HCEC 1CT (cell line): ENCODE measurements at places on chromosomes 1 and 21.

- no peak for DNase-seq
These were observed 57.8 kb downstream of the SERINC2 start for GRCh38 chr1:31470794-31471315.

DNA sequence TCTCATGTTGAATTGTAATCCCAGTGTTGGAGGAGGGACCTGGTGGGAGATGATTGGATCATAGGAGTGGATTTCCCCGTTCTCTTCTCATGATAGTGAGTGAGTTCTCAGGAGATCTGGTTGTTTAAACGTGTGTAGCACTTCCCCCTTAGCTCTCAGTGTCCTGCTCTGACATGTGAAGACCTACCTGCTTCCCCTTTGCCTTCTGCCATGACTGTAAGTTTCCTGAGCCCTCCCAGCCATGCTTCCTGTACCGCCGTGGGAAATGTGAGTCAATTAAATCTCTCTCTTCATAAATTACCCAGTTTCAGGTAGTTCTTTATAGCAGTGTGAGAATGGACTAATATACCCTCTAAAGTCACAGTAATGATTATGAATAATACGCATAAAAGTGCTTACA lies 248.4 kb upstream of the LRRC7 start:
- DNase-seq, result no peak

DNA sequence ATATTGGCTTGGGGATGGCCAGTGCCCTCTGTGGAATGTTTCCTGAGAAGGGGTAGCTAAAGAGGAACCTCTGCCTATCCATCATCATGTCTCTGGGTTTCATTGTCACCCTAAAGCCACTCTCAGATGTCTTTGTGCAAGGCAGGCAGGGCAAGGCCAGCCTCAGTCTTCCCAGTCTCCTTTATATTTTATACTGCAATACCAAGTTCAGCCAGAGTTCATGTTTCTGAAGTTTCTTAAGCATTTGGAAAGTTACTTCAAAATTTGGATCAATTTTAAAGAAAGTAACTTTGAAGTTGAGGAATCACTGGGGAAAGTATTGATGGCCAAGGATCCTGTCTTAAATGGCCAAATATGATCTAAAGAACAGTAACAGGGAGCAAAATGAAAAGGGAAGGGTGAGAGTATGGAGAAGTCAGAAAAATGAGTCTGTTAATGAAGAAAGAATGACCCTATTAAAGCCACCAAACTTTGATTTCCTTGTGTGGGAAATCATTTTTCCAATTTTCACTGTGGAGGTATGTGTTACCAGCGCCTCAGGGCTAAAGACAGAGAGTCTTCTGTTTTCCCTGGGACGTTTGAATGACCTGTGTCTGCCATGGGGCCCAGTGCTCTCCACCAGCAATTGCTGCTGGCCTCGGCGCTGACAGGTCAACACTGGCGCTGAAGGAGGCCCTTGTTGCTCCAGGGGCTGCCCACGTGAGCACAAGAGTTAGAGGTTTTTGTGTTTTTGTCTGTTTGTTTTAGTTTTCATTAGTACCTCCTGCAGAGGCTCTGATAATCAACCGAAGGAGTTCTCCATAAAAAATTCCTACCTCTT lies 93.9 kb downstream of the ATP5PO start:
- no peak for DNase-seq

DNA sequence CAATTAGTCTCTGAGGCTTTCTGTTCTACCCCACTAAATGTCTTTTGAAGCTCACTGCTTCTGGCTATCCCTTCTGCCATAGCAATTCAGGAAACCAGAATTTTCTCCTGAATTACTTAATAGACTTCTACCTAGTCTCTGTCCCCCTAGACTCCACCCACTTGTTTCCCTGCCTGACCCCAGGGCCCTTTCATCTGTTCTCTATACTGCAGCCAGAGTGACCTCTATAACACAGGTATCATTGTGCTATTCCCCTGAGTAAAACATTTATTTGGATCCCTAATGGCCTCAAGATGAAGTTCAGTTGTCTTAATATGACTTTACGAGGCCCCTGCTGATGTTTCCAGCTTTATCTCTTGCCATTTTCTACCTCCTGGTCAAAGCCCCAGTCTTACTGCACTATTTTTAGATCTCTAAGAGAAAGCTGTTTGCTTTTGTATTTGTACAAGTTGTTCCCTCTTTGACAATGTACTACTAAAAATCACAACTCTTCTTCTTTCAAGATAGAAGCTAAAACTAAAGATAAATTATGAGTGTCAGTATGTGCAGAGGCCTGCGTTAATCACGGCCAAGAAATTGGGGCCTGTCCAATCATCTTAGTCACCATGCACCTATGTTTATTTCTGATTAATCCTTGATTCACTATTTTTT lies 54.5 kb downstream of the ATP1B1 start:
- peak; percentile 54 for DNase-seq

- DNase-seq, result peak; percentile 18
These were observed 387.5 kb downstream of the USP25 start for GRCh38 chr21:16117331-16117730.

- peak; percentile 70 for DNase-seq
These were observed 29.0 kb upstream of the PPM1J start for GRCh38 chr1:112744009-112744578.

DNA sequence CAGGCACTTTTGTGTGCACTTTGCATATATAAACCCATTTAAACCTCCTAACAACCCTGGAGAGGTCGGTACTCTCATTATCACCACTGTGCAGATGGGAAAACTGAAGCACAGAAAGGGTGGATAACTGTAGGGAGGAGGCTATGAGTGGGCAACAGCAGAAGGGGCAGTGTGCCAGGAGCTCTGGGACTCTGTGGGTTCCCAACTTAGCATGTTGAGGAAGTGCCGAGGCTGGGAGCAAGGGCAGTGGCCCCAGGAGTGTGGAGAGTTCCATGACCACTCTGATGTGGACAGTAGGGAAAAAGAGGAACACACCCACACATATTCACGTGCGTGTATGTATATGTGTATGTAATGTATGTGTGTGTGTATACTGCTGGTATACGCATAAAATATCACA lies 25.7 kb upstream of the KCNC4 start:
- DNase-seq, result no peak

- DNase-seq, result no peak
These were observed 482.5 kb downstream of the AGBL4 start for GRCh38 chr1:49541096-49541752.

DNA sequence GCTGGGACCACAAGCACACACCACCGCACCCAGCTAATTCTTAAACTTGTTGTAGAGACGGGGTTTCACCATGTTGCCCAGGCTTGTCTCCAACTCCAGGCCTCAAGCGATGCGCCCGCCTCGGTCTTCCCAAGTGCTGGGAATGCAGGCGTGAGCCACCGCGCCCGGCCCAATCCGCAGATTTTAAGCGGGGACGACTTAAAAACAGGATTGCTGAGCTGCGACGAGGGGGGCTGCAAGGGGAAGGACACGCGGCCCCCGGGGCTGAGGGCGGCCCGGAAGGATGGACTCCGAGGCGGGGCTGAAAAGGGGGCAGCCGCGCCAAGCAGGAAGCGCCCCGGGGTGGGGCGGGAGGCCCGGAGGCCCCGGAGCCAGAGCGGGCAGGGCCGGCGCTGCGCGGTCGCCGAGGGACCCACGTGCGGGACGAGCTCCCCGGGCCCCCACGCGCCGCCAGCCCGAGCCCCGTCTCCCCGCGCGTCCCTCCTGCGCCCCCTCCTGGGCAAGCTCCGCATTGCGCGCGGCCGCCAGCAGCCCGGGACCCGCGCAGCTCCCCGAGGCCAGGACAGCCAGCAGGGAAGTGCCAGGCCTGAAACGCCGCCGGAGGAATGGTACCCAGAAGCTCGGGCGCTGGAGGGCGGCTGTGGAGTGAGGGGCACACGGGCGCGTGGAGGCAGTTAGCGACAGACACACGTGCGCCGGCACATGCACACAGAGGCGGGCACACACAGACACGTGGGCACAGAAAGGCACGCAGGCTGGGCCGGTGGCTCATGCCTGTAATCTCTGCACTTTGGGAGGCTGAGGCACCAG lies 5.5 kb upstream of the PRKCZ start:
- DNase-seq, result peak; percentile 8

- no peak for DNase-seq
These were observed 6.8 kb upstream of the KIF17 start for GRCh38 chr1:20724364-20725188.

DNA sequence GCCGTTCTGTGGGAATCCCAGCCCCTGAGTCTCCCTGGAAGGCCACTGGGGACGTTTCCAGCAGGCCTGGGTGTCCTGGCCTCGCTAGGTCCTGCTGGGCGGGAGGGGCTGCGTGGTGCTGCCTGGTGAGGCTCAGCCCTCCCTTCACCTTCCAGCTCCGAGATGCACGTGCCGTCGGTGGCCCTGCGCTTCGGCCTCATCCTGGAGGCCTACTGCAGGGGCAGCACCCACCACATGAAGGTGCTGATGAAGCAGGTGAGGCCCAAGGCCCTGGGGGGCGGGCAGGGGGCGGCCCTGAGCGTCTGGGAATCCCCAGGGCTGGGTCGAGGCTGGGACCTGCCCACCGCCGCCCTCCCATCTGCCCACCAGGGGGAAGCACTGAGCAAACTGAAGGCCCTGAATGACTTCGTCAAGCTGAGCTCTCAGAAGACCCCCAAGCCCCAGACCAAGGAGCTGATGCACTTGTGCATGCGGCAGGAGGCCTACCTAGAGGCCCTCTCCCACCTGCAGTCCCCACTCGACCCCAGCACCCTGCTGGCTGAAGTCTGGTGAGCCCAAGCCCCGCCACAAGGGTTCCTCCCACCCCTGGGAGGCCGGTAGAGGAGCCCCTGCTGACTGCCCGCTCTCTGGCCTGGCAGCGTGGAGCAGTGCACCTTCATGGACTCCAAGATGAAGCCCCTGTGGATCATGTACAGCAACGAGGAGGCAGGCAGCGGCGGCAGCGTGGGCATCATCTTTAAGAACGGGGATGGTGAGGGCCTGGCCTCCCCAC lies 70.3 kb downstream of the PIK3CD start:
- no peak for DNase-seq

GRCh38 chr1:209537336-209538114 lies 46.0 kb upstream of the CAMK1G start:
- DNase-seq, result no peak

DNA sequence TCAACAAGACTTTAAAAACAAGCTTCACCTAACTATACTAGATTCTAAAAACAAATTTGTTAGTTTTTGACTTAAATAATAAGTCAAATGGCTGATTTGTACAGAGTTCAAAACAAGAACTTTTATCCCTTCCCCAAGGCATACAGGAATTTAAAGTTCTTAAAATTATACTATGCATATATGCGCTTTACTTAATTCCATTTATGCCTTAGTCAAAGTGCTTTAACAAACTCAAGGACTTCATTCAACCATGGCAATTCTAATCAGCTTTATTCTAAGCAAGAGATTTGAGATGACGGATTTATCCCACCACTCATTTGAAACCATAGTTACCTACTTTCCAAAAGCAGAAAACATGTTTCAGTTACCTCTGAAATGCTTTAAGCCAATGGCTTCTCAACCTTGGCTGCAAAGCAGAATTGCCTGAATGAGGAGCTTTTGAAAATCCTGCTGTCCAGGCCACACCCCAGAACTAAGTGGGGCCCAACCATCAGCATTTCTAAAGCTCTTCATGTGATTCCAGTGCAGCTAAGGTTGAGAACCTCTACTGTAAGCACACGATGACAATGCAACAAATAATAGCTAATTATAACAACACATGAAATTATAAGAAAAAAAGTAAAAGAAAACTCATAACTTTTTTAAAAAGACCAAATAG lies 44.6 kb downstream of the TTLL7 start:
- DNase-seq, result no peak

GRCh38 chr1:78165816-78166215 lies 120.0 kb downstream of the GIPC2 start:
- DNase-seq, result peak; percentile 52

GRCh38 chr1:236524895-236525184 lies 1.1 kb downstream of the LGALS8 start:
- DNase-seq, result no peak

DNA sequence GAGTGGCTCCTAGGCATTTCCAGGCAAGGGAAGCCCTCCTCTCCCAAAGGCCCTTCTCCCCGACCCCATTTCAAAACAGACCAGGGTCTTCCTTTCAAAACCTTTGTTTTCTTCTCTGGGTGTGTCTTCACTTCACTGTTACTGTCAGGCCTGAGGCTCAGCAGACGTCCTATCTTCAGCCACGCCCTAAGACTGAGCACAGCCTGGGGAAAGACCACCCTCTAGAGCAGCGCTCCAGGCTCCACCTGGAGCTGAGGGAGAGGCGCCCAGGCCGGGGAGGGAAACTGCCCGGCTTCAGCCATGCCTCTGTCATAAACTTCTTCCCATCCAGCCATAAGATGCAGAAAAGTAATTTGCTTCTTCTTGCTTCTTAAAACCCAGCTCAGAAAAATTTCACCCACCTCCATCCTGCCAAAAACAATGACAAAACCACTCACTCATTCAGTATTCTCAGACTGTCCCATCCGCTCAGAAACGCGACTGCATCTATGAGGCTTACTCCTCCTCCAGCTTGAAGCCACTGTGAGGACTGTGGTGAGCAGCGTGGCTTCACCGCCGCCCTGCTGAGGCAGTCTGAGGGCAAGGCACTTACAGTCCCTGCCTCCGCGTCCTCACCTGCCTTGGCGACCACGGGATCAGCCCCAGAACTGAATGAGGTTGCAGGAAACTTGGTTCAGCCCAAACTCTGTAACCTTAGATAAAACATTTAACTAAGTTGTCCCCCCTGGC lies 36.1 kb downstream of the VN1R5 start:
- no peak for DNase-seq

GRCh38 chr1:44811234-44811633 lies 2.9 kb downstream of the BTBD19 start:
- no peak for DNase-seq

GRCh38 chr1:222370913-222371675 lies 176.8 kb downstream of the HHIPL2 start:
- peak; percentile 98 for DNase-seq

- no peak for DNase-seq
These were observed 224.9 kb downstream of the GREM2 start for GRCh38 chr1:240387051-240387450.
